T-helper 22 cell (primary cell): ENCODE measurements at places on chromosomes 4 and X.

DNA sequence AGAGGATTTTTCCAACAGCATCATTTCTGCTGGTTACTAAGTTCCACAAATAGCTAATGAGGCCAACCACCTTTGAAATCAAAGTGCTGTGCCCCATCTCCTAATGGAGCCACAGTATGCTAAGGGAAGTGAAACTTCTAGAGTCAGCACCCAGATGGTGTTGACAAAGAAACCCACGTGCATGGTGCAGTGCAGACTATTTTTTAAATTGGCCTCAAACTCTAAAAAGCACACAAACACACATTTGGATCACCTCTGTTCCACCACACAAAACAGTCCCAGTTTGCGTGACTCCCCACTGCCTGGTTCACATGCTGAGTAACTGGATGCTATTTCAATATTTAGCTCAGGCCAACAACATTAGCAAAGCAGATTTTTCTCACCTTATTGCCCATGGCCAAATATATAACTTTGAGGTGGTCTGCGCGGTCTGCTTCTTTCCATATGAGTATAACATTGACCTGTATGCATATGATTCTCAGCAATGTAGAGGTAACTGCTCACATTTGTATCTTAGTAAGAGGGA, 69.9 kb downstream of the AMELX start:
- no peak for DNase-seq

- DNase-seq: no peak
These were observed 103.3 kb downstream of the GPM6A start for GRCh38 chr4:175708739-175709138.

- DNase-seq: no peak
These were observed 358.3 kb upstream of the BOD1L1 start for GRCh38 chr4:13985837-13986236.

DNA sequence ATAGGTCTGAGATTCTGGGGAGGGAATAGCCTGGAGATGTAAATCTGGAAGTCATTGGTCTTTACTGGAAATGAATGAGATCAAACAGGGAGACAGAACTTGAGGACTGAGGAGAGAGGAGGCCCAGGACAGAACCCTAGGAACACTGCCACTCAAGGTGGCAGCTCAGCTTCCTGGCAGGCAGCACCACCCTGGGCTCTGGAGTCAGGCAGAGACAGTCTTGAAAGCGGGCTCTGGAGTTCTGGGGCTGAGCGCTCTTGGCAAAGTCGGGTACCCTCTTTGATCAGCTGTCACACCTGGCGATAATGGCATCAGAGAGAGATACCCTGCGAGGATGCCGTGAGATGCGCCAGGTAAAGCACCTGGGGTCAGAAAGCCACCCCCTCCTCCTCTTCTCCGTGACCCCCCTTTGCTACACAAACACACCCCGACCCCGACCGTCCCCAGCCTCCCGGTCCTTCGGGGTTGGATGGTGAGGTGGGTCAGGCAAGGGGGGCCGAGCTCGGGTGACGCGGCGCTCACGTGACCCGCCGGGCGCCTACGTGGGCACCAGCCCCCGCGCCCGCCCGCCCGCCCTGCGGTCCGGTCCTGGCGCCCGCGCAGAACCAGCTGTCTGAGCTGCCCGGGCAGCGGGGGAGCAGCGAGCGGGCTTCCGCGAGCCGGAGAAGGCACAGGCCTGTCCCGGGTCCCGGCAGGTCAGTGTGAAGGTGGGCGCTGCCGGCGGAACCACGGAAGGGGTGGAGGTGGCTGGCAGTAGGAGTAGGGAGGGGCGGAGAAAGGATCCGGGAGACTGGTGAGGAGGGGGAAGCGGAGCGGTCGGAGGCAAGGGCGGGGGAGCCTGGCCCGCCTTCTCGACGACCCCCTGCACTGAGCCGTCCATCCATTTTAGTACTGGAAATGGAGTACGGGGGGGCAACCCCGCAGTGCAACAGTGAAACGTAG, at the start of gene TCEAL3:
TSS of gene TCEAL3 (plus strand) at position 600 of the 942 bp plus-strand sequence. CDS start 1,102 bp downstream, outside the sequence.
- DNase-seq: peak; percentile 34

GRCh38 chr4:475962-476361, 23.0 kb downstream of the ZNF721 start:
- no peak for DNase-seq

DNA sequence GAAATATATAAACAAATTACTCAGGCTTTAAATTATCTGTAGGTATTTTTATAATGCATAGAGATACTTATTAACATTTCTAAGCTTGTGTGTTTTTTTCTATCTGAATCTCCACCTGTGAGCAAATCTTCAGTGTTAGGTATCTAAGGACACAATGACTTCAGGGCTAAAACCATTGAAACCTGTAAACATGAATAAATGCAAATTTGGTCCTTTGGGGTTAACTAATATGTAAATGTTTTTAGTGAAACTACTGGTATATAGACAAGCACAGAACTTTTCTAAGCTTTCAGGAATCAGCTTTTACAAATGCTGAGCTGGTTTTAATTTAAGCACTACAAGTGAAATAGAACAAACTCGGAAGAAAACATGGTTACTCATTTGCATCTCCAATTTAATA, 147.9 kb downstream of the FBXO8 start:
- DNase-seq: no peak

- DNase-seq: no peak
These were observed 40.5 kb upstream of the NKX1-1 start for GRCh38 chr4:1446502-1447386.

DNA sequence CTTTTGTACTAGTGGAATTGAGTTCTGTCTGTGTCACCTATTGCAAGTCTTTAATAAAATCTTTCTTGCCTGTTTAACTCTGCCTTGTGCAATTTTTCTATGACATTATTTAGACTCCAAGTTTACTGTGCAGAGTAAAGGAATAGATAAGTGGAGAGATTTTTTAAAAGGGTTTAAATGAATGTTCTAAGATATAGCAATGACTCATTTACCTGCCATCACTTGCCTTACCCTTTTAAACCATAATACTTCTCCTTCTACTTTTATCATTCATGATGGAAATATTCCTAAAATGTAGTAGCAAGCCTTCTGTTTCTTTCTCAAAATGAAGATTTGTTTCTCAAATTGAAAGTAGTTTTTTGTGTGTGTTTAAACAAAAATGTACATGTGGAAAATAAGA, 782.8 kb upstream of the MAGEB2 start:
- no peak for DNase-seq
